ENCODE measurements at places on chromosomes 16 and 17.

- DNase-seq: no peak
Observed at GRCh38 chr17:35315283-35315682, 58.1 kb downstream of the SLFN11 start.

DNA sequence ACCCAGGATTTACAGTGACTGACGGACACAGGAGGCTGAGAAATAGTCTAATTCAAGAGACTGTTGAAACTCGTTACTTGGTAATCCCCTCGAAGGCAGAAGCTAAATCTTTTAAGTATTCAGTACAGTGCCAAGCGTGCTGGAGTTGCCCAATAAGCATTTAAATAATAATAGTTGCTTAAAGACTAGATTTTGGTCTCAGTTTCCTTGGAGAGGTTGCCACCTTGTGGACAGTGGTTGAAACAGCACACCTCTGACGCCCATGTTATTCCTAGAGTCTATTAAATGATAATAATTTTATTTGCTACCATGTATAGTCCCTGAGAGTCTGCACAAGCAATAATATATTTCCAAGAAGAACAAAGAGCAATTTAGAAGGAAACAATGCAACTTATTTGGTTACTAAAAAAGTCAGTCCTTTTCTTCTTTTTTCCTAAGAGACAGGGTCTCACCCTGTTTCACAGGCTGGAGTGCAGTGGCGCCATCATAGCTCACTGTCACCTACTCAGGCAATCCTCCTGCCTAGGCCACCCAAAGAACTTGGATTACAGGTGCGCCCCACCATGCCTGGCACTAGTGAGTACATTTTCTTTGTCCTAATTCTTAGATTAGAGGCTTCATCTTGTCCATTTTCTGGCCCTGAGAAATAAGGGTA lies 138.0 kb upstream of the NUDT7 start:
- DNase-seq: peak; percentile 70

DNA sequence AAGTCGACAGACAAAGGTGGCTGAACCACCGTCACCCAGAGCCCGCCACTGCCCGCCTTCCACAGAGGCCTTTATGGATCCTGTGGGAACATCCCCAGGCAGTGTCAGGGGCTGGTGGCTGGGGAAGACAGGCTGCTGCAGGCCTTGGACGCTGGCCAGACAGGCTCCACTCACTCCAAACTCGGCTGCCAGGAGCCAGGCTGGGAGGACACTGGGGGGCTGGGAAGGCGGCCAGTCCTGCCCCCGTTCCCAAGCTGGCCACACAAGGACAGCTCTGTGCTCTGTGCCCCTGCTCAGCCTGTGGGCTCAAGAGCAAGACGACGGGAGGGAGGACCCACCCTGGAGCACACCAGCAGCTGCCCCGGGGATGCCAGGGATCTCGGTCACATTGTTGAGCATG lies 7.6 kb upstream of the LCAT start:
- DNase-seq: no peak

DNA sequence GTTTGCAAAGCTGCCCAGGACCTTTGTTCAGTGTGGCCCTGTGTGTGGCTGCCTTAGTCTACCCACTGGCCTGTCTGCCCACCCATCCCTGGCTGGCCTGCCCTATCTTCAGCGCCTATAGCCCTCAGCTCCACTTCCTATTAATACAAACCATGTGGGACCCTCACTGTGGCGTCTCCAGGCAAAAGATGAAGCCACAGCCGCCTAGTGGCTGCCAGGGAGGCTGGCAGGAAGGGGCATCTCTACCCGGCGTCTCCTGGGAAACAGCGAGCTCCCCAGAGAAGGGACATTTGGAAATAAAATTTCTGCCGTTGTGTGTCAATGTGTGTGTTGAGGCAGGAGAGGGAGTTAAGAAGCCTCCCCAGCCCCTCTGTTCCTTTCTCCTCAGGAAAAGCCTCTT lies 31.5 kb downstream of the NEUROD2 start:
- peak; percentile 69 for DNase-seq

GRCh38 chr17:74260525-74260850 lies 13.5 kb upstream of the DNAI2 start:
- DNase-seq: peak; percentile 60

DNA sequence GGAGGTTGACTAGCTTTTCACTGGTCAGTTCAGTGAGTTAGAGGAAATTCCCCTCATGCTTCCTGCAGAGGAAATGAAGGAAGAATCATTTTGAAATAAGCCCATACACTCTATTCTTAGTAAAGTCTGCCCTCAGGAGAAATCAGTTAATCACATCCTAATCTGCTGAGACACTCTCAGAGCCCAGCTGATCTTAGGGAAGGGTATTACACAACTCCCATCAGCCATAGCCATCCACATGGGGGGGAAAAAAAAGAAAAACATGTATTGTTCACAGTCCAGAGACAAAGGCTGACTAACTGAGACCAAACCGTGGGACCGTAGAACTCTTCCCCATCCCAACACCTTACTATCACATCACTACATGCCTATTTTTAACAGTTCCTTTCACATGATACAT lies 722.3 kb downstream of the CDH8 start:
- no peak for DNase-seq

DNA sequence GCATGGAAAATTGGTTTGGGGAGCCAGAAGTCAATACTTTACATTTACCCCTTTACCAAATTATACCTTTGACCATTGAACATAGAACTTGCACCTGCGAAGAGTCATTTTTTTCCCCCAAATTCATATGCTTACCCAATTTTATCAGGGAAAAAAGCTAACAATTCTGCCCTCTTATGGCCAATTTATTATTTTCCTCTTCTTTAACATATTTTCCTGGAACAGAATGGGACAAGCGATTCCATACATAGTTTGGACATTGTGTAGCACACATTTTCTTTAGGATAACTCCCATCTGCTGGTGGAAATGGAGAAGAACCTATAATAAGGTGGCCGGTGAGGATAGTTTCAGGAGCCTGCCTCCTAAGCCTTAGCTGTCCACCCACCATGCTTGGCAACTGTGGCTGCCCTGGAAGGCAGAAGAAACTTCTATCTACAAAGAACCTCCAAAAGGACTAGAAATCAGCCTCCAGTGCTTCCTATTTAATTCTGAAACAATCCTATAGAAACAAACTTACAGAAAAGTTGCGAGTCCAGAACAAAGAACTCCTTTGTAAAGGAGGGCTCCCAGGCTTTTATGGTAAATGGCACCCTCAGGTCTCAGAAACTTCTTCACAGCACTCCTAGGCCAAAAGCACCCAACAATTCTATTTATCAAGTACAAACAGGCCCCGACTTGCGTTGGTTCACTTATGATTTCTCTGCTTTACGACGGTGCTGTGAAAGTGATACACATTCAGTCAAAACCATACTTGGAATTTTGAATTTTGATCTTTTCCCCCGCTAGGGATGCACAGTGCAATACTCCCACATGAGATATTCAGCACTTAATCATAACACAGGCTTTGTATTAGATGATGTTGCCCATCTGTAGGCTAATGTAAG lies 64.1 kb upstream of the CACNG4 start:
- no peak for DNase-seq

- DNase-seq: no peak
Observed at GRCh38 chr17:58020401-58020800, 13.4 kb upstream of the SRSF1 start.

- no peak for DNase-seq
Observed at GRCh38 chr17:78125976-78126894, 2.3 kb downstream of the TMC6 start.

GRCh38 chr17:17824119-17824782 lies 12.5 kb downstream of the SREBF1 start:
- peak; percentile 37 for DNase-seq

GRCh38 chr17:77474292-77474988 lies 333.7 kb downstream of the SEC14L1 start:
- no peak for DNase-seq

DNA sequence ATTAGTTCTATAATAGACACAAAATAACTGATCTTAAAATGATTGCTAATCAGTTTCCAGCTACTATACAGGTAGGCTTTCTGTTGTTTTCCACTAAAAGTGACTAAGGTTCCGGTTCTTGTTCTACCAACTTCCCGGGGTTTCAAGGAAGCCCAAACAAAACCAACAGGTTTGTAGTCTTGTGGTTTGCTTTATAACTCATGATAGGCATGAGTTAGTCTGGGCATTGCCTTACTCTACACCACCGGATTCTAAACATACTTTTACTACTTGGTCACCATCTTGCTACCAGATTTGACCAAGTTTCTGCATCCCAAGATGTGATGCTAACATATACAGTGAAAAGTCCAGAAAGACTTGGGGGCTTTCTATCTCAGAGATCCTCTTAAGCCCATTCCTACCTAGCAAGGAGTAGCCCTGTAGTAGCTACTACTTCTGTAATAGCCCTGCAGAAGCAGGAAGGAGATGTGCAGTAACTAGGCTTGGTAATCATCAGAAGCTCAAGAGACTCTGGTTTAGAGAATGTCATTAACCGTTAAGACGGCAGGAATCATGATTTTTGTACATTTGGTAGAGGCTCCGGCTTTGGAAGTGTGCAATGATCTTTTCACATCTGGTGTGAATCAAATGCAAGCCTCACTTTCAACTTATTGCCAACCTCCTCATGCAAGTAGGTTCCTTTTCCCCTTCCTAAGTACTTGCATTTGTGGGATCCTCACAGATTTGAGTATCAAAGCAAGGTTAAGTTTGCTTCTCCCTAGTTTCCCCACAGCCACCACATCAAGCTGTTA lies 1.6 kb downstream of the FAM117A start:
- no peak for DNase-seq

GRCh38 chr17:55124730-55125360 lies 139.9 kb upstream of the HLF start:
- DNase-seq: no peak

DNA sequence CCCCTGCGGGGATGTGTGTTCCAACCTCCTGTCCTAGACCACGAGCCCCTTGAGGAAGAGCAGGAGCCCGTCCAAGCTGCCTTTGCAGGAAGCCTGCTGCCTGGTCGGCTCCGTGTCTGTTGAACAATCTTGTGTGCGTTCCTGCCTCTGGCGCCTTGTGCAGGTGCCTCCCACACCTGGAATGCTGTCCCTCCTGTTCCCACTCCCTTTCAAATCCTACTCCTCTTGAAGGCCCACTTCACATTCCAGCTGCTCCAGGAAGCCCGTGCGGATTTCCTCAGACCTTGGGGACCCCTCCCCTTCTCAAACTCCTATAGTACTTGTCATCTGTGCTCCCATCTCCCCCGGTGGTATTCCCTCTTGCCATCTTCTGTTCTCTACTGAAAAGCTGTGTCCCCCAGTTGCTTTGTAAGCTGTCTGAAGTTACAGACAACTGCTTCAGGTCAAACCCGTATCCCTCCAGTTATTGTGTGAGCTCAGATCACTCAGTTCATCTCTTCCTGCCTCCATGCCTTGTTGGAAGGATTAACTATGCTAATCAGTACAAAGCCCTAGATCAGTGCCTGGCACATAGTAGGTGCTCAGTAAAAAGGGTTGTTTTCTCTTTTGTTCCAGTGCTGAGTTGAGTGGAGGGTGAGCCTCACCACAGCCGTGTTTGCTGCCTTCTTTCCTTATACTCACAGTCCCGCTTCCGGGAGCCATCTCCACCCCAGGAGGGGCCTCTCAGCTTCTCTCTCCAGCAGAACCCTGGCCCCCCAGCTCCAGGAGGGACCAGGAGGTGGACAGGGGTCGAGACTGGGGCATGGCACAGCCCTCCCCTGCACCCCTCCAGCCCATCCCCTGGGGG lies 241.8 kb upstream of the CIBAR2 start:
- no peak for DNase-seq

DNA sequence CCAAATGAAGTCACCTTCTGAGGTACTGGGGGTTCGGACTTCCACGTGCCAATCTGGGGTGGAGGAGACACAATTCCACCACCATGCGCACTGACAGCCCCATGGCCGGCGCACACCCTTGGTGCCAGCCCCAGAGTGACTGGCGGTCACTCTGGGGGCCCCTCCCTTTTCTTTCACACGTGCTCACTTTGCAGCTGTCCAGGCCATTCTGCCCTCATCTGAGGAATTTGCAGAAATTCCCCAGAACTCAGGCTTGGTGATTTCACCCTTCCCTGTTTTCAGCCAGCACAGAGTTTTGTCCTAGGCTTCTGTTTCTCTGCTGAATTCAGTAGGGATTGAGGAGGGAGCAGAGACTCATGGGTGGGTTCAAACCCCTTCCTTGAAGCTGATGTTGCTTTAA lies 54.8 kb downstream of the CDRT4 start:
- DNase-seq: no peak

- no peak for DNase-seq
Observed at GRCh38 chr17:15181333-15181732, 83.8 kb downstream of the PMP22 start.

GRCh38 chr17:82752371-82753200 lies 721 bp downstream of the TBCD start:
- DNase-seq: peak; percentile 53

GRCh38 chr17:8647956-8648355 lies 17.4 kb upstream of the MYH10 start:
- DNase-seq: no peak

DNA sequence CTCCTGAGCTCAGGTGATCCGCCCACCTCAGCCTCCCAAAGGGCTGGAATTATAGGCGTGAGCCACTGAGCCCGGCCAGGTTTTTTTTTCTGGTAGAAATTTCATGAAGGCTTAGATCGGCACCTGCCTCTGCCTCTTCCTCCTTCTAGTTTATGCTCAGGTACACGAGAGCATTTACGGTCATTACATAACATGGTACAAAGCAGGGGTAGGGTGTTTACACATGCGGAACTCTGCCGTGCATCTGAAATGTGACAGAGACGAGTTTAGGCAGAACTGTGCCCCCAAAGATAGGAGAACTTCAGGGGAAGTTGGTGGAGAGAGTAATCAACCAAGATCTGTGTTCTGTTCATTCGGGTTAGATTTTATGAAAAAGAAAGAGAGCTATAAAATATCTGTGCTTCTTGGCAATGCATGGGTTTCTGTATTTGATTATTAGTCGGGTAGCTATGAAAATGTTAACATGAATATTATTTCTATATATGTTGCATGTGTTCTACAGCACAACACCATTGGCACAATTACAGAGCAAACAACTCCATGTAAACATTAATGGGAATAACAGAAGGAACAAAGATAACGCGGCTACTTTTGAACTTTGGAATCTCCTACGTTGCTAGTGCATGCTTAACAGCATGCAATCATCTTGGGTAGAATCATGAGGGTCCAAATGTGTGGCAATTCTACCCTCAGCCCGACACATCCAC lies 23.5 kb upstream of the MAP2K6 start:
- DNase-seq: no peak

GRCh38 chr16:66372898-66373155 lies 6.3 kb downstream of the CDH5 start:
- DNase-seq: no peak

GRCh38 chr16:61435346-61435745 lies 600.9 kb downstream of the CDH8 start:
- no peak for DNase-seq
